Stimulated activated CD4-positive, alpha-beta T cell treated with anti-CD3 and anti-CD28 coated beads, Interleukin-12 subunit alpha, Interleukin-12 subunit beta, amount 100 ng/mL, for 24 hours (primary cell): ENCODE measurements at places on chromosomes 7 and 10.

DNA sequence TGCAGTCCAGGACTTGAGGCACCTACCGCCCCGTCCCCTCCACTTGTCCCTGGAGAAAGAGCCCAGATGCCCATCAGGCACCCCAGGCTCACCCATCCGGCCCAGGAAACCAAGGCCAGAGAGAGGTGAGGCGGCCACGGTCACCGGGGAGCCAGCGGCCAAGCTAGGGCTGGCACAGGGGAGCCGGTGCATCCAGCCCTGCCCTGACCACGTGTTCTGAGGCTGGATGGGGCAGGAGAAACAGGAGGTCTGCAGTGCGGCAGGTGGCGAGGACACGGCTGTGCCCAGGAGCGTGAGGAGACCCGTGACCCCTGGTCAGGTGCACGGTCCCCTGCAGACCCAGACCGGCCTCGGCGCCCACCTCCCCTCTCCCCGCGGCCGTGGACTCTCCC is 27.6 kb downstream of the UNCX start:
- DNase-seq: no peak

- DNase-seq: peak; percentile 5
Measured at GRCh38 chr10:24952143-24952706, at the start of gene PRTFDC1. Gene PRTFDC1 (minus strand): TSS chr10:24952606. CDS start chr10:24952575, 31 bp downstream.

GRCh38 chr10:113261611-113262091 is 291.2 kb upstream of the HABP2 start:
- DNase-seq: no peak

GRCh38 chr7:32905175-32905662 is 13.7 kb upstream of the KBTBD2 start:
- peak; percentile 55 for DNase-seq

DNA sequence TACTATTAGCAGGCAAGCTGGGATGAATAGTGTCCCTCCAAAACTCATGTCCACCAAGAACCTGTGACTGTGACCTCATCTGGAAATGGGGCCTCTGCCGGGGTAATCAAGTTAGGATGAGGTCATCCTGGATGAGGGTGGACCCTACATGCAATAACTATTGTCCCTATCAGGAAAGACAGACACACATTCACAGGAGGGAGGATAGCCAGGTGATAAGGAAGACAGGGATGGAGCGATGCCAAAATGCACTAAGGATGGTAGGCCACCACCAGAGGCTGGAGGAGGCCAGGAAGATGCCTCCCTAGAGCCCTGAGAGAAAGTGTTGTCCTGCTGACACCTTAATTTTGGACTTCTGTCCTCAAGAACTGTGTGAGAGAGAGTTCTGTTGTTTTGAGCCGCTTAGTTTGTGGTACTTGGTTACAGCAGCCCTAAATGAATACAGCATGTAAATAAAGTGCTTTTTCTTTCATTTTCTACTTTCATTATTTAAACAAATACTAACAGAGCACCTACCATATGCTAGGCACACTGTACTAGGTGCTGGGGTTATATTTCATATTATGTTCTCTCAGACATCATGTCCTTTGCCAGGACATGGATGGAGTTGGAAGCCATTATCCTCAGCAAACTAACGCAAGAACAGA is 111.9 kb downstream of the USP6NL start:
- no peak for DNase-seq

- DNase-seq: no peak
Measured at GRCh38 chr10:33975481-33975880, 641.0 kb upstream of the NRP1 start.

GRCh38 chr7:24968165-24968564 is 11.8 kb downstream of the OSBPL3 start:
- no peak for DNase-seq

GRCh38 chr7:13057462-13058200 is 370.2 kb downstream of the ARL4A start:
- DNase-seq: no peak

- no peak for DNase-seq
Measured at GRCh38 chr7:128151635-128152034, 89.4 kb upstream of the LEP start.

DNA sequence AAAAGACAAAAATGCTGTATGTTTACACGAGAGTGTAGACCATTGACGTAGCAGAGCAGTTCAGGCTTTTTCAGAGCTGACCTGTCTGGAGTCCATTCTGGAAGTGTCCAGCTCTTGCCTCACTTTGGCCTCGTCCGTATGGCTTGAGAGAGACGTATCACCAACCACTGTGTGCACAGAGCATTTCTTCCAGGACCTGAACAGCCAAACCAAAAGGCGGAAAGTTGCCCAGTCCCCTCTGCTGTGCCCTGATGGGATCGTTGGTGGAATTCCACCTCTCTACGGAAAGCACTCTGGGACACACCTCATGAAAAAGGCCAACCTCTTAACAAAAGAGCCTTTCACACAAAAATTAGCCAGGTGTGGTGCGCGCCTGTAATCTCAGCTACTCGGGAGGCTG is 184.7 kb upstream of the SH2B2 start:
- no peak for DNase-seq

DNA sequence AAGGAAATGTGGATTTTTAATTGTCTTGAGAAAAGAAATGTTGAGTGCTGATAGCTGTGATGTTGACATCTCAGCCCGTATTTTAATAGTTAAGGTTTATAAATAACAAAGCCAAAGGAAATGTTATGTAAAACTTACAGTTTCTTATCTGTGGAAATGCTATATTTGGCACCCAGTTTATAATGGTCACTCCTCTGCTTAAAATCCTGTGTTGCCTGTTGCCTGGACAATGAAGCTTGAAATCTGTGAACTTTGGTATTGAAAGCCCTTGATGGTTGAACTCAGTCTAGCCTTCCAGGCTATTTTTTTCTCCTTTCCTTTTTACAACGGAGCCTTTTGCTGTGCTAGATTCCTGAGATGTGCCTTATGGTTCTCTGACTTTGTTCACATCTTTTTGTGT is 46.5 kb downstream of the MCU start:
- no peak for DNase-seq

DNA sequence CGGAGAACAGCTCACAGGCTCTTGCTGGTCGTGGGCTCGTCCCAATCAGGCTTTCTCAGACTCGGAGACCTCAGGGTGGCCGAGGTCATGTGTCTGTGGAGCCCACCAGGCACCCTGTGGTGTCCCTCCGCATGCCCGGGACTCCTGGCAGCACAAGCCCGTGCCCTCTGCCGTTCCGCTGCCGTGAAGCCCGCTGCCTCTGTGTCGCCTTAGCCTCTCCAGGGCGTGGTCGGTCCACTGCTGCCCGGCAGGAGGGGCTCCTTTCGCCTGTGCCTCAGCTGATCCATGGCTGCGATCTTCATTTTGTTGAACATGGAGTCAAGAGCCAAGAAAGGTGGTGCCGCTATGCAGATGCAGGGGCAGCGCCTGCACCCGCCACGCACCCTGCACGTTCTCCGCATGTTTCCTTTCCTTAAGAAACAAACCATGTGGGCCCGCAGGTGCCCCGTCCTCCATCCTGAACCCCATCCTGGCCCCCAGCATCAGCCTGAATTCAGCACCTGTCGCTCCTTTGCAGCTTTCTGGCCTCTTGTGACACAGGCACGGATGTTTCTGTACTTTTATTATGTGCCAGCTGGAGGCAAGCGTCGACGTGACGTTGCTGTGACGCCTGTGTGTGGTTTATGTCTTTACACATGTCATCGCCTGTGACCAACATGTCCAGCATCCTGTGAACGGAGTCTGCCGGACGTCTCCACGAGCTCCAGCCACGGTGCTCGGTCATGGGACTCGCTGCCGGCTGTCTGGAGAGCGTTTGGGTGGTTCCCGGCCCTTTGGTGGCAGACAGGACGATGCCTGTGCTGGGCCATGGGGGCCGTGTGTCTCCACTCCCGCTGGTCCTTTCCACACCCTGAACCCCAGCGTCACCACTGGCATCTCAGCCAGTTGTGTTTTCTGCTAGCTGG is 69.9 kb downstream of the NKX6-2 start:
- no peak for DNase-seq

GRCh38 chr7:116443646-116444045 is 55.9 kb upstream of the CAV2 start:
- no peak for DNase-seq

DNA sequence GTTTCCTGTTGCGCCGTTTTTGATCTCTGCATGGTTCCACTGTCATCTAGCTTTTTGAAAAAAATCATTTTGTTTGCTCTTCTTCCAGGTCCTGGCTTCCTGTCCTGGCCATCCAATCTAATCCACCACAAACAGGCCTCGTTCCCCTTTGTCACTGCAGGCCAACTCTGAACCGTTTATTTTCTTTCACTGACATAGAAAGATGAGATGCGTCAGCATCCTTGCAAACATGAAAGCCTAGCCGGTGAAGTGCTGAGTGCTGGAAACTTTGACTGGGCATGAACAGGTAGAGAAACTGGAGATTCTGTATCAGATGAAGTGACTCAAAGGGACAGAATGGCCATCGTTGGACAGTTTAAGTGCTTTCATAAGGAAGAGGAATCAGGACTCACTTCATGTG is 1247.8 kb downstream of the TYW1 start:
- no peak for DNase-seq

DNA sequence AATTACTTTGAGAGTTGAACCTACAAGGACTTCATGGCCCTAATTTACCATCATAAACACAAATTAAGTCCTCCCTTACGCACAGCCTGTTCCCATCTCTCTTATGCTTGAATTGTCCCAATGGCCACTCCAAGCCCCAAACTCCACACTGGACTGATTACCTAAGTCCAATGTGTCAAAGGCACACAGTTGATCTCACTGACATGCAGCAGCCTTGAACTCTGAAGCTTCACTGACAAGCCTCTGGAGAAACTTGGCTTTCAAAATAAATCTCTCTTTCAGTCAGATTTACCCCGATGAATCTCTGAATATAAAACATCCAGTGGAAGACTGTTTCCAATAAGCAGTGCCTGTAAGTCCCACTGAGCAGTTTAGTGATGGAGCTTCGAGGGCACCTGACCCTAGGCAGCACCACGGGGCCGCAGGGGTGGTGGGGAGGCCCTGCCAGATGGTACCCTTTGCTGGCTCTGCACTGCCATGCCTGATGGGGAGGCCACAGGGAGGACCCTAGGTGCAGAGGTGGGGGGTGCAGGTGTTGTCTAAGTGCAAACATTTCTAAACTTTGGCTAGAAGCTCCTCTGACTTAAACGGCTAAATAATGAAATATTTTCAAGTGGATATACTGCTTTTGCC is 3.3 kb upstream of the MAT1A start:
- no peak for DNase-seq

- no peak for DNase-seq
Measured at GRCh38 chr10:43199684-43200537, 61.7 kb downstream of the CSGALNACT2 start.

GRCh38 chr10:35012781-35013180 is 77.4 kb downstream of the CUL2 start:
- DNase-seq: no peak

DNA sequence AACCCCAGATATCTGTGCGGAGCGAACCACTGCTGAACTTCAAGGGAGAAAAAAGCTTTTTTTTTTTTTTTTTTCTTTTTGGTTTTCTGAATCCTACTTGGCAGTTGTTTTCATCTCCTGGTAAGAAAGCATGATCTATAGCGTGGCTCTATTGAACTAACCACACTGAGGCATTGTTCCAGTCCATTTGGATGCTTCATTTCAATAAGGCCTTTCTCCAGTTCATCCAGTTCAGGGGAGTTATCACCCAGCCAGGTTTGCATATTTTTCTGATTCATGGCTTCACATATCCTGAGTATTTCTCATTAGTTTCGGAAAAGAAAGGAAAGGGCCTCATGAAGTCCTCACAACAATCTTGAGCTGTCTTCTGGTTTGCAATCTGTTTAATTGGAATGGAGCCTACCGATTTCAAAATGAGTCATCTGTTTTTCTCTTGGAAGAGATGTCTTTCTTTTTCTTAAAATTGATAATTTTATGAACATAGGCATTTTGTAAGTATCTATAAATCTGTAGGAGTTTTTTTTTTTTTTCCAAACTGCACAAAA is 93.1 kb upstream of the STEAP4 start:
- no peak for DNase-seq

DNA sequence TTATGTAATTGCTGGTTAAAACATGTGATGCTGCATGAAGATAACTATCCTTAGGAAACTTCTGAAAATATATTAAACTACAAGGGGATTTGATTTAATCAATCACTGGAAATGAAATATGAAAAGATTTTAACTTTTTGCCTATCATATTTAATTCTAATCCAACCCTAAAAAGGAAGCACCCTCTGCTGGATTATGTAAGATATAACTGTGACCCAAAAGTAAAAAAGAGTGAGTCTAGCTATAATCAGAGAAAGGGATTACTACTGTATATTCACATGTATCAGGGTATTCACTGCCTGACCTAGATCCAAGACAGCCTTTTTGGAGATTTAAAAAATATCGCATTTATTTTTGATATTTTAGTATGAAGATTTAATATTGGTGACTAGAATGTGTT is 295.5 kb downstream of the MDFIC start:
- DNase-seq: no peak

GRCh38 chr7:27149842-27150567 is 2.4 kb downstream of the HOXA3 start:
- no peak for DNase-seq

- no peak for DNase-seq
Measured at GRCh38 chr10:87072449-87072848, 22.2 kb downstream of the GLUD1 start.

- no peak for DNase-seq
Measured at GRCh38 chr7:121280656-121281055, 48.1 kb upstream of the WNT16 start.

GRCh38 chr10:59814878-59815277 is 61.6 kb upstream of the MRLN start:
- DNase-seq: no peak

GRCh38 chr7:157466867-157467261 is 130.1 kb downstream of the DNAJB6 start:
- no peak for DNase-seq

- no peak for DNase-seq
Measured at GRCh38 chr10:67971311-67971710, 86.9 kb downstream of the SIRT1 start.

DNA sequence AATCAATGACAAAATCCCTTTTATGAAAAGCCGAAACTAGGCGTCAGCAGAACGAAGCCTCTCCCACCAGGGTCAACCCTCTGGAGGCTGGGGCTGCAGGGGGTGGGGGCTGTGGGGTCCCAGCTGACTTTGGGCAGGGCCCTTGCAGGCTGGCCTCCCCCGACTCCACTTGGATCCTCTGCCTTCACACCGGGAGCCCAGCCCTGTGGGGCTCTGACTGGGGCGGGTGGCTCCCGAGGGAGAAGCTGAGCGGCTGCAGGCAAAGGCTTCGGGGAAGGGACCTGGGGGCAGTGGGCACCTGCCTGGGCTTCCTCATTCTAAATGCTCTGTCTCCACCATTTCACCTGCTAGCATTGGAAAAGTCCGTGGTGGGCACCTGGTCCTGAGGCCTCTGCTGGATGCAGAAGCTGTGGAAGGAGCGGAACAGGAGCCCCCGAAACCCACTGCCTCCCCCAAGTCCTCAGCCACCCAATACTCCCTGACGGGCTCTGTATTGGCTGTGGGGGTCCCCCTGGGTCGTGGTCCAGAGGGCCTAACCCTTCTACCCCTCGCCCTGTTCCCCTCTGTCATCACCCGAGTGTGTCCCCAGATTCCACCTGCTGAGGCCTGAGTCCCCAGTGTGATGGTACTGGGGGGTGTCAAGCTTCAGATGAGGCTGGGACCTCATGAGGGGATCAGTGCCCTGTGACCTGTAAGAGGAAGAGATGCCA is 108.6 kb downstream of the DNAJB6 start:
- no peak for DNase-seq
